ENCODE measurements at places on chromosomes 2 and 18. TPM values are rescaled to one million over a fixed set of nuclear protein-coding genes. Genes with fewer than 3 reads are reported as not detected.

GRCh38 chr2:11932962-11933361 lies 186.5 kb downstream of the LPIN1 start:
- no peak for ATAC-seq

- ATAC-seq = no peak
Observed at GRCh38 chr18:76232779-76233178, 262.3 kb downstream of the ZNF516 start.

DNA sequence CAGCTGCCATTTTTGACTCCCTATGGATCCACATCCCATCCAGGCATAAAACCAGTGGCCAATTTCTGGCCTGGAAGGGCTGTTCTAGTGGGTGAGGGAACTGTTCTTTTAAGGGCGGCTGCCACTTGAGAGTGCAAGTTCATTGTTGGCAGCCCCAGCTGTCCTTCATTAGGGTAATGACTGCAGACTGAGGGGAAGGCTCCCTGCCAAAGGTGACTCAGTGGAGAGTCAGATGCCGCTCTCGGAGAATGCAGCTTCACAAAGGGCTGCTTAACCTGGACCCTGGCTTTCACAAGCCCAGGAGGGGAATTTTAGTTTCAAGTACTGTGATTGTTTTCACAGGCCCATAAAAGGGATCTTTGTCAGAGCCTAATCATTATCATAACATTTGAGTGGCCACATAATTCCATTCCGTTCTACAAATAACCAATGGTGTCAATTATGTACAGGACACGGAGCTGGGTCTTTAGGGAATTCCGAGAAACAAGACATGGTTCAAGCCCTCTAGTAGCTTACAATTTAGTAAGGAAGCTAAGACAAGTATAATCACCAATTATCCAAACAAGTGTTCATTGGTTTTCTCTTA lies 235.7 kb downstream of the CDCA7 start:
- ATAC-seq = no peak

GRCh38 chr2:200026332-200027230 lies 71.2 kb downstream of the MAIP1 start:
- ATAC-seq = no peak

DNA sequence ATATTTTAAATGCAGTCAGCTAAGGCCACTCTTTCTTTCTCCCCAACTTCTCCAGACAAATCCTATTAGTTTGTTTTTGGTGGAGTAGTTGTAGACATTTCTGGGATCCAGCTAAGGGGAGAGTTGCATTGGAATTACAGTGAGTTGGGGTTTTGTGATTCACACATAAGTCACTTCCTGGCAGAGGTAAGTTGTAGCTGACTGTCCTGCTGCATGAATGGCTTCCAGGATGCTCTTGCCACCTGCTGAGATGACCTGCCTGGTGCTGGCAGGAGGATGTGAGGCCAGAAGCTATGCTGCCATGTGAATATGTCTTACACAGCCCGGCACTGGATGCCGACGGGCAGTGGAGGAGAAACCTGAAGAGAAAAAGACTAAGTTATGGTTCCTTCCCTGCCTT lies 243.7 kb downstream of the TDRD15 start:
- no peak for ATAC-seq

The ABCG5 gene
- total RNA-seq = not detected

DNA sequence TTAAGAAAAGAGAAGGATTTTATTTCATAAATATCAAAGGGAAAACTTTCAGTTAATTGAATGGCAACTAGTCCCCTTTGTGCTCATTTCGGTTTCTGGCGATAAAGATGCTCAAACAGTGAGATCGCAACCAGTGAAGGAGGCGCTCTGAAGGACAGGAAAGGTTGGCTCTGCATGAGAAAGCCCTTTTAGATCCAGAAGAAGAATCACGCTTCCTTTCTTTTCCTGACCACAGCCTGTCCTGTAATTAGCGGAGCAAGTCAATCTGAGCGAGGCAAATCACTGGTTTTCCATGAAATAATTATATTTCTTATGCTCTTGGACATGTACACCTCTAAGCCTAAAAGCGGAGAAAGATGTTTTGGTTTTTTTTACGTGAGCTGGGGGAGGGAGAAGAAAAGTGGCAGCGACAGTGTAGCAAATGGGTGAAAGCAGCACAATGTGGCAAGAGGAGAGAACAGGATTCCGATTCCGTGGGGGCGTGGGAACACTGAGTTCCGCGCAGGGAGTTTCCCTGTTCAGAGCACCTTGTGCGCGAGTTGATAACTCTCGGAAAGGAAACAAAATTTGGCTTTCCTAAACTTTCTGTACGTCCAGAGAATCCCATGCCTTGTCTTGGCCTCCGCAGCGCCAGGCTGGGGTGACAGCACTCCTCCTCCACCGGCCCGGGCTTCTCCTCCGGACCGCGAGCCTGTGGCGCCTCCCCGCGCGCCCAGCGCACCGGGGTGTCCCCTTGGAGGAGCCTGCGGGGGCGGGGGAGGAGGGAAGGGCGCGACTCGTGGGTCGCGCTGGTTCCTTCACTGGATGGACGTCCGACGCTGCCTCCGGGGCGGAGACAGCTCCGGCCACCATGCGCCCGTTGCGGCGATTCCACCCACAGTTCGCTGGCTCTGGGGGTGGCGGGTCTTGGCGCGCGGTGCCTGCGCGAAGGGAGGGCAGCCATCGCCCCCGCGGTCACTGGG lies 620 bp upstream of the SLC9A2 start:
- peak; percentile 37 for ATAC-seq

The CAPN14 gene
- total RNA-seq = 0.67 TPM

DNA sequence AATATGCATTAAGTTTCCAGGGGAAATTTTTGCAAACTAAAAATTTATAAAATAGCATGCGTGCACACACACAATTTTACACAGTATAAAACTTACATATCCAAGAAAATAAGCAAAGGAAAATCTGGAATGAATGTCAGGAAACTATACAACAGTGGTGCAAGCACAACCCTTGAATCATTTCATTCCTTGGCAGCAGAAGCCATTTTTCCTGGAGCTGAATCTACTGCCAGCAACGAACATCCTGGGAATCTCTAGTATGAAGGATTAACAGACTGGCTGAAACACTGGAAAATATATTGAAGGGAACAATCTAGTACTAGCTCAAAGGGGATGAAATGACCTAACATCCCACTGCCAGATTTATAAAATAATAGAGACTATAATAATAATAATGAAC lies 235.3 kb downstream of the DYM start:
- no peak for ATAC-seq

The DYNAP gene
- not detected for total RNA-seq

DNA sequence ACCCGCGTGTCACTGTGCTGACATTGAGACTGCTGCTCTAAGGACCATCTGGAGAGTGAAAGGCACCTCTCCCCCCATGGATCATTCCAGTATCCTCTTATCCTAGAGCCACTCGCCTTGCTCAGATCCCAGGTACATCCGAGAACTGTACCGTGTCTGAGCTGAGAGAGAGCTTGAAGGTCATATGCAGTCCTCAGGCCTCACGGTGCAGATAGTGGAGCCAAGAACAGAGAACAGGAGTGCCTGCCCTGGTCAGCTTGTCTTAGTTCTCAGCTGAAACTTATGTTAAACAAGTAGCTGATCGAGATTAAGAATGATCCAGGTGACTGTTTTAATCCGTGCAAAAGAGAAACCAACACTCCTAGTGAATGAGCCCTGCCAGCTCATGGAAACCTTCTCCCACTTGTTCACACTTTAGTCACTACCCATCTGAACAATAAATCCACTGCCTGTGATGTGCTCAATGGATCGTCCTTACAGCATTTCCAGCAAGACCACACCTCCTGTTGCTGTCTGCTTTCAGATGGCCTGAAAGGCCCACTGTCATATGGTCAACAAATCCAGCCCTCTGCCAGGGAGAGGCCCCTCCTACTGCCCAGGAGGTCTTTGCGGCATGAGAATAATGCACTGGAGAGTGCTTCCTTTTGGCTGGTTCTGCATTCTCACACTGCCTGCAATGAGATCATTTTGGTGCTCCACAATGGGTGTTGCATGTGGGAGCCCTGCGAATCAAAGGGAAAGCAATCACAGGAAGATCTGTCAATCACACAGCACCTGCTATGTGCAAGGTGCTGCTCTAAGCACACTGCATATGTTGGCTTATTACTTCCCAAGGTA lies 43.7 kb upstream of the APCDD1 start:
- peak; percentile 16 for ATAC-seq

The ZNF396 gene
- total RNA-seq = 0.87 TPM

The COL3A1 gene
- total RNA-seq = 0.64 TPM

DNA sequence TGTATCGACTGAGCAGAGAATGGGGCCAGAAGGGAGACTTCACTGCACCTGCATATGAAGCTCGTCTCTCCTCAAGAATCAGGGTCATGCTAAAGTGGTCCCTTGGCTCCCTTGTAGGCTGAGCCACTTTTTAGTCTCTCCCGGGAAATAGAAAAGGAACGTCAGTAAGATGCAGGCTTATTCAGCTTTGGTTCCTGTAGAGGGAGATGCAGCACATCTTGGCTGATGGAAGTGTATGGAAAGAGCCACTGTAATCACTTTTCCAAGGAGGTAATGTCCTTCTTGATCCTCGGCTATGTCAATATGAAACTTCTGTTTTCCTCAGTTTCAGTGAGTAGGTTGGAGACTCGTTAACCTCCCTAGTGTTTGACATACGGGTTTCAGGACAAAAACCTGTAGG lies 235.2 kb downstream of the GCA start:
- no peak for ATAC-seq

- ATAC-seq = peak; percentile 37
Observed at GRCh38 chr2:215435280-215435869, 493 bp downstream of the FN1 start.

DNA sequence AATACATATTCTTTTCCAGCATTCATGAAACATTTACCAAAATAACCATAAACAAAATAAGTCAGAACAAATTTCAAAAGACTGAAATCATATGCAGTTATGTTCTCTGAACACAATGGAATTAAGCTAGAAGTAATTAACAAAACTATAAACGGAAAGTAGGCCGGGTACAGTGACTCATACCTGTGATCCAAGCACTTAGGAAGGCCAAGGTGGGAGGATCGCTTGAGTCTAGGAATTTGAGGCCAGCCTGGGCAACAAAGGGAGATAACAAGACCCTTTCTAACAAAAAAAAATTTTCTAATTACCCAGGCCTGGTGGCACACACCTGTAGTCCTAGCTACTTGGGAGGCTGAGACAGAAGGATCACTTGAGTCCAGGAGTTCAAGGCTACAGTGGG lies 14.9 kb downstream of the ATAD2B start:
- no peak for ATAC-seq

DNA sequence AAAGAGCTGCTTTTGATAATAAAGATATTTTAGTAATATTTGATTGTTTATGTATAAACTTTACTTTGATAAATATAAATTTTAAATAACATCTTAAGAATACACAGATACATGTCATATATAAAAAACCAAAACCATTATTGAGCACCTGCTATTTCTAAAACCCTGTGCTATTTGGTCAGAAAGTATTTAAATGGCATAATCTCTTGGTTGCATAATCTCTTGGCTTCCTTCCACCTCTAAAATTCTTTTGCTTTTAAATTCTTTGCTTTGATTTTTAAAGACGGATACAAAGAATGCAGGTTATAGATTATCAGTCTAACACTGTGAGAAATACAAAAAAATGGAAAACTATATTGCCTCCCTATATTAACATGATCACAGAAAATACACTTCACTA lies 36.9 kb downstream of the ACMSD start:
- ATAC-seq = no peak

The TNS1 gene
- total RNA-seq = 44.9 TPM

The CDH20 gene
- not detected for total RNA-seq

The CYP27A1 gene
- total RNA-seq = 0.66 TPM

- ATAC-seq = no peak
Observed at GRCh38 chr2:150663143-150663542, 175.7 kb upstream of the RND3 start.

The SP140 gene
- total RNA-seq = 91.7 TPM

DNA sequence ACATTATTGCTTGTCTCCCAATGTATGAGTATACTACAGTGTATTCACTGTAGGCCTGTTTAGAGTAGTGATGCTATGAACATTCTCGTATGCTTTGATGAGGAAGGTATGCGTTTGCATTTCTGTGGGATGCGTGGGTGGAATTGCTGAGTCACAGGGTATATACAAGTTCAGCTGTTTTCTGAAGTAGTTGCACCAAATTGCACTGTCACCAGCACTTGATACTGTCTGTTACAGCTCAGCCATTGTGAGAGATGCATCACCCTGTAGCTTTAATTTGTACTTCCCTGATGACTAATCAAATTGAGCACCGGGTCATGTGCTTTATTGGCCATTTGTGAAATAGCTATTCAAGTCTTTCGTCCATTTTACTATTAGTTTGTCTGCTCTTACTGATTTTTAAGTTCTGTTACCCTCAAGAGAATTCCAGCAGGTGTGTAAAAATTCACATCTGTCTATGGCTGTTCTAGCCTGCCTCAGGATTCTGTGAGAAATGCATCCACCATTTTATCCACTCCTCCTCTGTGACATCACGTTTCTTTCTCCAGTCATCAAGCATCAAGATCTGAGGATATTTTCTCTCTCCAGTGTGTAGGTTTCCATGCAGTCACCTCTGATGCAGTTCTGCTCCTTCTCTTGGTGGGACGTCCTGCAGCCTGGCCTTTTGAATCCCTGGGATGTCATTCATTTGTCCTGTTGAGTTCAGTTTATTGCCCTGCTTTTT lies 72.5 kb downstream of the DGKD start:
- ATAC-seq = peak; percentile 90

DNA sequence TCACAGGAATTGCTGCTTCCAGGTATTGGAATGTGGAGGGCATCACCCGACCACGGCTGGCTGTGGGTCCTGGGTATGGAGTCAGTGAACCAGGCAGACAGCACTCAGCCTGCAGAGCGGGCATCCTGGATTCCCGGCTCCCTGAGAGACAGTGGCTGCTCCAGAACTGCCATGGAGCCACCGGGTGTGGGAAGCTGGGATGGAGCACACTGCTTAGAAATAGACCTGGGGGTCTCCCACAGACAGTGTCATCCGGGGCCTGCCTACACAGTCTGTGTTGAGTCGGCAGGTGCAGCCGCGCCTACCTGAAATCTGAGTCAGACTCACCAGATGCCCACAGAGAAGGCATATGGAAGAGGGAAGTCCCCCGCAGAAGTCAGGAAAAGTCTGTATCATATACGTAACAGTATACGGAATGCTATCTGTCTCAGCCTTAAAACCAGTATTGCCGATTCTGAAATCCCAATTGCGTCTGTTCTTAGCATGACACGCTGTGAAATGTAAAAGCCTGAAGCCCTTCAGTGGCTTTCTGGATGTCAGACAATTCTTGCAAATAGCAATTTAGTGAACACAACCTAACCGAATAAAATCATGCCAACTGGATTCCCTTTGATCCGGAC lies 509.7 kb upstream of the MYT1L start:
- no peak for ATAC-seq

DNA sequence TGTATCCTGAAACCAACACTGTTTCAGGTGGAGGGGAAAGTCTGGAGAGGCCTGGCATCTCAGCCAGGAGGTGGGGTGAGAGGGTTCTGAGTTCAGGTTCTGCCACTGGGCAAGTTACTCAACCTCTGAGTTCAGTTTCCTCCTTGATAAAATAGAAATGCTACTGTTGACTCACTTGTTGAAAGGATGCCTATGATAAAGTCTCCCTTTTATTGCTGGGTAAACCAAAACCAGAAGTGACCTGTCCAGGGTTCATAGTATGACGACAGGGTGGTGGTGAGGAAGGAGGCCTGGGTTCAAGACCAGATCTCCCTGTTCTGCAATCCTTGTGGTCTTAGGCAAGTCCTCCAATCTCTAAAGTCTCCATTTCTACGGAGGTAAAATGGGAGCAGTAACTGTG lies 232.7 kb downstream of the PRKCE start:
- ATAC-seq = no peak

Measured in activated T-helper 17 cell treated with anti-CD3 and anti-CD28 coated beads, Interleukin-2, amount 50 U/mL, for 72 hours (primary cell).